Mesenchymal stem cell (in vitro differentiated cells and primary cell): ENCODE measurements at places on chromosomes 7 and 10.

DNA sequence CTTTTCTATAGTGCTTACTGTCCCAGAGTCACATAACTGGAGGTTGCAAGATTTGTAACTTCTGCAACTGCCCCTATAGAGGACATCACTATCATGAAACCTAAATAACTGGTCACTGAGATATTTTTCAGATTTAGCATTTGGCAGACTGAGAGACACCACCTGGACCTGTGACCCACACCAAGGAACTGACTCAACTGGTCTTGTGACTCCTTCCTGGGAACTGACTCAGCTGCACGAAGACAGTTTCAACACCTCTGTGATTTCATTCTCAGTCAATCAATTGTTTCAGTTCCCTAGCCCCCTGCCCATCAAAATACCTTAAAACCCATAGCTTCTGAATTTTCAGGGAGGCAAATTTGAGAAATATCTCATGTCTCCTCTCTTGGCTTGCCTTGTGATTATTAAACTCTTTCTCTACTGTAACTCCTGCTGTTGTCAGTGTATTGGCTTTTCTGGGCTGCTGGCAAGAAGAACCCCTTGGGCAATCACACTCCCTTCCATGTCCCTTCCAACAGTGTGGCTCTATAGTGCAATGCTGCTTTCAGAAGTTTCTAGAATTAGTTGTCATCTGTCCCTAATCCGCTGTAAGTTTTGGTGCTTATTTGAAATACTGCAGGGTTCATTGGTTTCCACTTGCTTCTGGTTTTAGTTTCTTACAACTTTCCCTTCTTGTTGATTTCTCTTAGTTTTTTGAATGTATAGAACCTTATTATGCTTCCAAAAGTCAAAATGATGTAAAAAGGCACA, 127.8 kb upstream of the ADCY1 start:
- no peak for DNase-seq

DNA sequence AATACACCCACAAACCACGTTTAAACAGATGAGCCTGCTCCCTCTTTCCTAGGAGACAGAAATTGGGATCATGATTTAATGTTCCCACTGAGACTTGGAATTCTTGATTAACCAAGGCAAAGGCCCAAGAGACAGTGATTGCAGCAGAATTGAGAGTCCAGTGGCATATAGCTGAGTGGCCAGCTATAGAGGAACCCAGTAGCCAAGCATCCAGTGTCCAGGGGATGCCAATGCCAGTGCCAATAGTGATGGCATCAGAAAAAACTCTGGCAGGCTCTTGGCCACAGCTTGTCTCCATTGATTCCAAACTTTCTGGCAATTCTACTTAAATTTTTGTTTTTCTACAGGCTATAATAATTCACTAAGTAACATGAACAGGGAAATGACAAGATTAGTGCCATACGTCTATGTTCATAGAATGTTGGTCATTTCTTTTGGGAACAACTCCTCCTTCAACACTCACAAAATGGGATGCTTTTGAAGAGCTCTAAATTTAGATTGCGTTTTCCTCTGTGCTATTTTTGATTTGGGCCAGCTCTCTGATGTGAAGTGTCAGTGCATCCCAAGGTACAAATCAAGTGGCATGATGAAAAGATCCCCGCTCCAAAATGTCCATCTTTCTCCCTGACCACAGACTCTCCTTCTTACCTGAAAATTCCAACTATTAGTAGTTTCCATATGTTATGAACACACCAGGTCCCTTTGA, 83.1 kb upstream of the A1CF start:
- DNase-seq, result no peak

GRCh38 chr10:33337326-33337957, 3.0 kb upstream of the NRP1 start:
- DNase-seq, result peak; percentile 67

GRCh38 chr10:77505431-77506334, 131.9 kb downstream of the KCNMA1 start:
- peak; percentile 92 for DNase-seq

DNA sequence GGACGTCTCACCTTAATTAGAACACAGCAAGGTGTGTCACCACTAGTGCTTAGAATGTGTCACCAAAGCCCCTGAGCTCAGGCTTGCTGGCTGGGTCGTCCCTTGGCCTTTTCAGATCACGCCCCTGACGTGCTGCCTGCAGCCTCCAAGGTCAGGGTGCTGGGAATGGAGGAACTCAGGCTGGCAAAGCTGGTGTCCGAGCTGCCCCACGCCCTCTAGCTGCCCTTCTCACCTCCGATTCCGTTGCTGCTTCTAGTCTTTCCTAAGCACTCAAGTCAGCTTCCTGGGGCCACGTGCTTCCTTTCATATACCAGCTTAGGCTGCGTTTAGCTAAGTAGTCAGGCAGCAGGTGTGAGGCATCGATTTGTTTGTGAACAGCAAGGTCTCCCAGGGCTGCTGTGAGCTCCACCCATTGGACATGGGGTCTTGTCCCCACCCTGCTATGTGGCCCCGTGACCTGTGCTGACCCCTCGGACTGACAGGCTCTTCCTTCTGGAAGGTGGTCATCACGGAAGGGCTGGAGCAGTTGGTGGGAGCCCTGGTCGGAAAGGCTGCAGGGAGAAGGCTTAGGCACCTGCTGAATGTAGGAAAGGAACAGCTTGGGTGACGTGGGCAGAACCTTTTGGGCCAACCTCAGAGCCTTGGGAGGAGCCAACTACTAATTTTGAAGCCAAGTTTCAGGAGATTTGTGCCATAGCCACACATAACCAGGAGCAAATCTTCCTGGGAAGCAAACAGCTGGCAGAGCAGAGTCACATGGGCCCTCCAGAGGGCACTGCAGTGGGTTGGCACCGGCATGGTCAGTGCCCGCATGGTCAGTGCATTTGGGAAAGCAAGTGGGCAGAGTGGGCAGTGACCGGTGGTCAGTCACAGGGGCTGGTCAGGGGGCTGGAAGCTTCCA, 28.8 kb downstream of the VIPR2 start:
- no peak for DNase-seq

DNA sequence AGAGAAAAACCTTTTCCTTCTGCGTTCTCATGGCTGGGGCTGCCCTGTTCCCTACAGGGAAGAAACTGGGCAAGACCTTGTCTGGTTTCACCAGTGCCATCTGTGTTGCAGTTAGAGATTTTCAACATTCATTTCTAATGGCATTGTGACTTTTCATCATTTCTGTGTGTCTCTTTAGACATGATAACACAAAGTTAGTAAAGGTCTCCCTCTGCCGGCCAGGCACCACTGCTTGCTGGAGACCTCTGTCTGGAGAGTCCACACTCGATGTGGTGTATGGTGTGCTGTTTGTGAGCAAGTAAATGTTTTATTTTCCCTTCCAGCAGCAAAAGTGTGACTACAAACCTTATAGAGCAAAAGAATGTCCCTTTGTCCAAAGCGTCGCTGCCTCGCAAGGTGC, 213.5 kb downstream of the PAXIP1 start:
- DNase-seq, result no peak

DNA sequence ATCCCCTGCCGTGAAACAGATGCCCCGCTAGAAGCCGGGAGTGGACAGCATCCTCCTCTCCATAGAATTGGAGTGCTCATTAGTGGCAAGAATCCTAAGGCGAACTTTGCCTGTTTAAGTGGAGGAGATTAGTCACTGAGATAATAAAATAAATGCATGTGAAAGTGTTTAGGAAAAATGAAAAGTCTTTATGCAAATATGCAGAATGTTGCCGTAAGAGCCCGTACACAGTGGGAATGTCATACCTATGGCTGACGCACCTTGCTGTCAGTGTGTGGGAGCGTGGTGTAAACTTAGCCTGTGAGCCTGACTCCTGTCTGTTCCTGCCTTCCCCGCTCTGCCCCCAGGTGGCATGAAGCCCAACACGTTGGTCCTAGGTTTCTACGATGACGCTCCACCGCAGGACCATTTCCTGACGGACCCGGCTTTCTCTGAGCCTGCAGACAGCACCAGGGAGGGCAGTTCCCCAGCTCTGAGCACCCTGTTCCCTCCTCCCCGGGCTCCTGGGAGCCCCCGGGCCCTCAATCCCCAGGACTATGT, 1.7 kb upstream of the TRIP6 start:
- no peak for DNase-seq

- no peak for DNase-seq
These were observed 491 bp upstream of the SLC37A3 start for GRCh38 chr7:140398821-140399220.

DNA sequence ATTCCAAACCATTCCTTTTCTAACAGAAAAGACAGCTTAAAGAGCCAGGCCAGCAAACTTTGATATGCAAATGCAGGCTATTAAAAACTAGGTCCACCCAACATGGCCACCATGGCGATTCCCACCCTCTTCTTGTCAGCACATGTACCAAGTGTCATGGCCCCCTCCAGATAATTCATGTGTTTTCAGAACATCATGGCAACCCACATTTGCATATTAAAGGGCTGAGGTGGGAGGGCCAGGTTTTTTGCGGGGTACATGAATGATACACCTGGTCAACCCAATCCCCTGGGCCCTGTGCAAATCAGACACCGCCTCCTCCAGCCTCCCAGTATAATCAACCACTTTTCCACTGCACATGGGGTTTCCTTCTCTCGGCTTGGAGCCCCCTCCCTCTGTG, 965 bp upstream of the ERVW-1 start:
- no peak for DNase-seq

GRCh38 chr7:142263598-142264380, 5.9 kb upstream of the PRSS58 start:
- DNase-seq, result no peak

DNA sequence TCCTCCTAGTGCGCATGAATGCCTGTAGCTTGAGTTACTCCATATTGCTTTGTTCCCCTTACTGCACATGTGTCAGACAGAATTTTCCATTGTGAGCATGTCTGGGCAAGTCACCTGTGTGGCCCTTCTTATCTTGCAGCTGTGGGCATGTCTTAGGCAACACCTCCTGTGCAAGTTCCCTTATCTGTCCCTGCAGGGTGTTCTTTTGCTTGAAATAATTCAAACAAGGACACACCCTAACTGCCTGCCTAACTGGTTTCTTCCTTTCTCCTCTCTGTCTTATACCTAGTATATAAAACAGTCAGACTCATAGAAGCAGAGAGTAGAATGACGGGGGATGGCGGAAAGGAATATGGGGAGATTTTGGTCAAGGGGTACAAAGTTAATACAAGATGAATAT, 421.1 kb upstream of the SORCS1 start:
- DNase-seq, result no peak

GRCh38 chr10:44968500-44969400, 9.1 kb downstream of the RASSF4 start:
- no peak for DNase-seq

GRCh38 chr10:112898540-112899390, 51.3 kb upstream of the TCF7L2 start:
- DNase-seq, result peak; percentile 62

- peak; percentile 43 for DNase-seq
These were observed 80.8 kb upstream of the RHOBTB1 start for GRCh38 chr10:61024856-61025201.

DNA sequence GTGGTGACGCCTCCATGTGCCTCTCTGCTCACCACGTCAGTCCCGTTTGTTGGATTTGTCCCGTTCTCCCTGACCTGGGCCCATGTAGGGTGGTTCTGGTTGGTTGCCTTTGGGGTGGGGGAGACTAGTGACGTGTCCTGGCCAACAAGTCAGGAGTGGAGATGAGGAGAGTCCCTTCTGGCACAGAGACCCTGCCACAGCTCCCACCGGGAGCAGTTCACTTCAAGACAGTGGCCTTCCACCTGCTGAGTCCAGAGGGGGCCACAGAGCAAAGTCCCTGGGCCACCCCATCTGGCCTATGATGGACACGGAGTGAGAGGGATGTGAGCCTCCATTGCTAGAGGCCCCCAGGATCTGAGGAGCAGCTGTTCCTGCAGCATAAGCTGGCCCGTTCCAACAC, 405.6 kb downstream of the TCERG1L start:
- DNase-seq, result no peak

- DNase-seq, result no peak
These were observed 411.6 kb upstream of the GALNT17 start for GRCh38 chr7:70720191-70720873.

- DNase-seq, result no peak
These were observed 74.9 kb downstream of the RSU1 start for GRCh38 chr10:16742165-16742960.

- no peak for DNase-seq
These were observed 320.5 kb downstream of the PHF14 start for GRCh38 chr7:11294218-11294617.

DNA sequence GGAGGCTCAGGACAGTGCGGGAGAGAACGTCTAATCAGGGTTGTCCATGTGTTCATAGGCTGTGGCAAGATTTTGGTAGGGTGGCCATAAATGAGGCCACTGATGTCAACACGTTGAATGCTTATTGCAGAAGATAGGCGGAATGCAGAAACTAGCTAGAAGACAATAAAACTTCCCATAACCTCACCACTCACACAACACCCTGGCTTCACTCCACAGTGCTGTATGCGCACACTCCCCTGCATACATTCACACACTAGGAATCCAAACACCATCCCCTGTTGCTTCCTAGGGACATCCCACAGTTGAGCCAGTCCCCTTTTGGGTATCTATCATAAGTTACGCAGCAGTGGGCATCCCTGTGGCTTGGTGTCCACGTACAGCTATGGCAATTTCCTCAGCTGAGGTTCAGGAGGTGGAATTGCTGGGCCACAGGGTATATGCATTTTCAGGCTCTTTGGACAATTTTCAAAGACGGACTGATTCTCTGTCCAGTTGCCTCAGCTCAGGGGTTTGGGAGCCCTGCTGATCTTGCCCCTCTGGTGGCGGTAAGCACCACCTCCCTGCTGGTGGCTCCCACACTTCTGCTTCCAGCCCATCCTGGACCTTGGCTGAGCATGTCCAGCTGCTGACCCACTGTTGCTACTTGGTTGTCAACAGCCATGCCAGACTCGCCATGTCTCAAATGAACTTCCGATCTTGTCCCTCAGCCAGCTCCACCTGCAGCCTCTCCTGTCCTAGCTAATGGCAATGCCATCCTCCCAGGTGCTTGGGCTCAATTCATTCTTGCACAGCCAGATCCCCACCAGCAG, 36.4 kb downstream of the CDH23 start:
- DNase-seq, result no peak

- no peak for DNase-seq
These were observed 224.3 kb downstream of the MDFIC start for GRCh38 chr7:115146148-115146547.

DNA sequence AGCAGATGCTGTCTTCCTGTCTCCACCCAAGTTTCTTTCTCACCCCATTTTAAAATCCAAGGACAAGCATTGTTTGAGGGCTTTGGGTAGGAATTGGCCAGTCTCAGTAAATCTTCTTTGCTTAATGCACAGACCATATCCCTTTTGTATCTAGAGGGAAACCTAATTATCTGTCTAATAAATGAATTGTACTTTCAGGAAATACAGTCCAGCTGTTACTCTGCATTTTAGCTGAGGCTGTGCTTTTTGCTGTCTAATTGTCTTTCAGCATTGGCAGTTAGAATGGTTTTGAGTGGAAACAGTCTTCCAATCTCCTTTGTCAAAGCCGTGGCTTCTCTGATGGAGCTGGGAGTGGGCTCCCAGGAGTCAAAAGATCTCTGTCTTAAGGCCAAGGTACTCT, 388.2 kb downstream of the SORCS3 start:
- no peak for DNase-seq
